NCI-H1694 (cell line): ENCODE measurements at places on chromosomes 7 and 10.
A peak's percentile ranks its signal among the peaks of the same experiment; 100 is the strongest.

DNA sequence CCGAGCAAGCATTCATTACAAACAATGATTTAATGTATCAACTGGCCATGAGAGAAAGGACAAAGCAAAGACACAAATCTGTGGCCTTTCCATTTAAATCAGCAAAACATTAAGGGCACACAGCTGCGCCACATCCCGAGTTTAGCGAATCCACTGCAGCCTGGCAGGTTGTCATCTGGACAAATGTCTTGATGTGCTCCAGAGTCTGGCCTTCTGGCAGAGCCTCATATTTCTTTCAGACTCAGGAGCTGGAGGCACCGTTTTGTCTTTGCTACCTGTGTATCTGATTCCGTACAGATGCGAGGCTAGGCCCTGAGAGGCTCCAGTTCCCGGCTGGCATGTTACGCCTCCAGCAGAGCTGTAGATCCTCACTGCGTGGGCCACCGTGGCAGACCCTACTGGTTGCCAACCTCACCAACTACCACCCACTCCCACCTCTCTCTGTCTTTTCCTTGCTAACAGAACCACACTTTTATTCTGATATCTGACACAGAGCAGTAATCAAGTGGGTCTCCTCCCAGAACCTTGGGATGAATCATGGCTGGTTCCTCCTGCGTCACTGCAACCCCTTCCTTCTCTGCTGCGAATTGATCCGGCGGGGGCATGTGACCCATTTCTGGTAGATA is 40.9 kb upstream of the EFCAB10 start:
- DNase-seq: no peak

DNA sequence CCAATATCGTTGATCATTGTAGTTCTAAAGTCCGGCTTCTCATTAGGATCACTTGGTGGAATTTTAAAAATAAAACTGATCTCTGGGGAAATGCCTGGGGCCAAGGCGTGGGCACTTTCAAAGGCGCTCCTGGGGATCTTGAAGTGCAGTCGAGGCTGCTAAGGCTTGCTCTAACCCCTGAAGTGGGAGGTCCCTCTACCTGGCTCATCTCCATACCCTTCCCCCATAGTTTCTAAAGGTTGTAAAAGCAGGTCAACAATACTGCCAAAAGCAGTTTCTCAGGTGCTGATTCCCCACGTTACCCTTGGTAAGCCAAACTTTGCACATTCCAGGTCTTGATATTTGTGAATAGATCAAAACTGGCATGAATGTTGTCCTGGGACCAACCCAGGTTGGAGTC is 79.0 kb upstream of the SP8 start:
- no peak for DNase-seq

DNA sequence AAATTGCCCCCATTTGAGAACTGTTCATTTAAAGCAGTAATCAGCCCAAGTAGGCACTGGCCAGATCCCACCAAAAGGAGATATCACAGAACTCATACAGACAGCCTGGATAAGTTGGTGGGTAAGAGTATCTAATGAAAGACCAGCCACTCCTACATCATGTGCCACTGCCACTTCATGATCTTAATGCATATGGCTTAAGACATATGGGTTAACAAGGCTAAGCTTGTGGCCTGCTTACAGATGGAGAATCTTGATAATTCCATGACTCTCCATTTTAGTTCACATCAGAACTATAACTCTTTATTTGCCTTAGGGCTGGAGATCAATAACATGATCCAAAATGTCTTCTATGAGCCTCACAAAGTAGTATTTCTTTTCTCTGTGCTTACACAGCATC is 6.8 kb upstream of the IFIT1B start:
- DNase-seq: no peak

DNA sequence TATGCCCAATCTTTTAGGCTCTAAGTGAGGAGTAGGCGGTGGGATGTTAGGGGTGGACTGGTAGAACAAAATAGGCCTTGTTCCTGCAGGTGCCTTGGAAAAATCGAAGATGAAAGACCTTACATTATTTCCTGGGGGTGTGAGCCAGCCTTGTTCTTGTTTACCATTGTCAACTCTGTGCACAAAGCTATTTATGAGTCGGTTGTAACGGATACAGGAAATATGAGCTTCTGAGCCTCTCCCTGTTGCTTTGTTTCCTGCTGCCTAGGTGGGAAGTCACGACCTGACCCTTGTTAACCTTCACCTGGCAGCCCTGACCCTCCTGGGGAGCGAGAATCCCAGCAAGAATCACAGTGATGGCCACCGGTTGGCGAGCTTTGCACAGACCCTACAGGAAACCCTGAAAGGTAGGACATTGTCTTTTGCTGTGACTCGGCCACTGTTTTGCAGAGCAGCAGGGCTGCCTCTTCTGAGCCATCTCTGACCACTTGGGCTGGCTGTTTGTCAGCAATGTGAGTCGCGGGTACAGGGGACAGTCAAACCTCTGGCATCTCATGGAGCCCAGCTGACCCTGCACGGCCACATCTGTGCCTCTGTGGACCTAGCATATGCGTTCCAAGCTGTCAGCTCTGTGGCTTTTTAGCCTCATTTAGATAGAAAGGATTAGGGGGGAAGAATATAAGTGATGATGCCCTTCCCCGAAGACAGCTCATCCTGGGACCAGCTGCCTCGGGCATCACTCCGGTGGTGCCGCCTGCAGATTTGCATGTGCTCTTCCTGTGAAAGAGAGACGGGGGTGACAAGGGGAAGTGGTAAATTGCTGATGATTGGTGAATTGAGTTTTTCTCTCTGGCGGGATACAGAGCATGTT is 102.1 kb upstream of the ANLN start:
- DNase-seq: no peak

DNA sequence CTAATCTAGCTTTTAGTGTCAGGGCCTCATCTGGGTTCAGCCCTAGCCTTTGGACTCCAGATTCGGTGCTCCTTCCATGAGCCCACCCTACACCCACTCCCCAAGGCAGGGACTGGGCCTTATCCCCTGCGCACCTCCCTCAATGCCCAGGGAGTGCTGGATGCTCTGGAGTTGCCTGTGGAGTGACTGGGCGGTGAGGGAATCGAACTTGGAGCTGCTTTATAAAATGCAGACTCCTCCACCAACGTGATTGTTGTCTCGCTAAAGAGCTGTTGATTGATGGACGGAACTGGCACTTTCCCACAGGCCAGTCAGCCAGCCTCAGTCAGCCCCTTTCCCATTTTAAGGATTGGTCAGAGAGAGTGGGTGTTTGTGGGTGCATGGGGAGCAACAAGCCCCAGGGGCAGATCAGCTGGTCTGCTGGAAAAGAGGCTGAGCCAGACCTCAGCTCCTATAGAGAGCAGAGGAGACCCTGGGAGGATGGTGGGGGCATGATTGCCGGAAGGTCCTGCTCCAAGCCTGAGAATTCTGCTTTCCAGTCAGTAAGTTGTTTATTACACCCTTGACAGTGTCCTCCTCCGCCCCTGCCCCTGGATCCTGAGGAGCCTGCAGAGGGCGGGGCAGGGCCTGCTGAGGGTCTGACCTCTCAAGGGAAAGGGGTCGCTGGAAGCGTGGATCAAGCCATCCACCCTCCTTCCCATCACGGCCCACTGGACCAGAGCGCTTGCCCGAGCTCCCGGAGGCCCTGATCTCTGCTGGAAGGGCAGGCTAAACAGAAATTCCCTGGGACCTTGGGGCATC is 16.7 kb downstream of the UNC5B start:
- no peak for DNase-seq

DNA sequence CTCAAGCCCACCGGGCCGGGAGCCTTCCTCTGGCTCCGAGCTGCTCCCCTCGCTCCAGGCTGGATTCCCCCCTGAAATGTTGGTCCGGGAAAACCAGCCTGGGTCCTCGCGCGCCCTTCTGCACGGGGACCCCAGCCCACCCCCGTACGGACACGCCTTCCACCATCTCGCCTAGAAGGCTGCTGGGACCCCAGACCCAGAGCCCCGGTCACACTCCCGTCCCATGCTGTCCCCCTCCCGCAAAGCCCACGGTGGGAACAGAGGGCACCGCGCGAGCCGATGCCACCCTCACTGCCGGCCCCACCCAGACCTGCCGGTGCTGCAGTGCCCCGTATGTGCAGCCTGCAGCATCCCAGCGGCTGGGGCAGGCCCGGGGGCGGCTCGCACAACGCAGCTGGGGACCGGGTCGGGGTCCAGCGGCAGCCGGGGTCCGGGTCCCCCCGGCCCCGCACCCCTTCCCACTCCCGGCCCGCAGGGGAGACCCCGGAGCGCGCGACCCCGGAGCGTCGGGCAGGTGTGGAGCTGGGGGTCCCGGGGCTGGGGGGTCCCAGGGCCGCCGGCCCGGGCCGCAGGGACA is 871 bp downstream of the SPOCK2 start:
- no peak for DNase-seq

DNA sequence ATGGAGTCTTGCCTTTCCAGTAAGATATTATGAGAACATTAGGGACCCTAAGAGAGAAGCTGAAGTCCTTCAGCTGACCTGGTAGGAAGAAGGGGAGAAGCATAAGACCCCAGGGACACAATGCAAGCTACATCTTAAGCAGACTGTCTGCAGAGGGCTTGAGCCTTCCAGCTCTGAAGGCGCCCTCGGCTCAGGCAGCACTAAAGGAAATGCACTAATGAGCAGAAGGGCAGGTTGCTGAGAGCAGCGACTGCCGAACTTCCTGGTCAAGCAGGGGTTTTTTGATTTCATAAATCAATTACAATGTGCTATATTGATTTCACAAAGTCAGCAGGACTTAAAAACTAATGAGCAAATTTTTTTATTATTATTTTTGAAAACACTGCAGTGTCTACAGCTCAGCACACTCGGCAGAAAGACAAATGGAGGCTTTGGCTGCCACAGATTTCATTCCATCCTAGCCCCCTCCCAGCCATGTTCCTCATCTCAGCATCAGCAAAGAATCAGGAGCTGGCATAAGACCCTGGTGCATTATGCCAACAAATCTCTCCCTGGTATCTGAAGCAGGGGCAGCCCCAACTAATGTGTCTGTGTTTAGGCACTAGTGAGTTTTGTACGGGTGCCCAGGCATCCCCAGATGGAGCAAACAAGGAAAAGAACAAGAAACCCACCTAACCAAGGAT is 57.1 kb downstream of the LRRTM3 start:
- DNase-seq: no peak

DNA sequence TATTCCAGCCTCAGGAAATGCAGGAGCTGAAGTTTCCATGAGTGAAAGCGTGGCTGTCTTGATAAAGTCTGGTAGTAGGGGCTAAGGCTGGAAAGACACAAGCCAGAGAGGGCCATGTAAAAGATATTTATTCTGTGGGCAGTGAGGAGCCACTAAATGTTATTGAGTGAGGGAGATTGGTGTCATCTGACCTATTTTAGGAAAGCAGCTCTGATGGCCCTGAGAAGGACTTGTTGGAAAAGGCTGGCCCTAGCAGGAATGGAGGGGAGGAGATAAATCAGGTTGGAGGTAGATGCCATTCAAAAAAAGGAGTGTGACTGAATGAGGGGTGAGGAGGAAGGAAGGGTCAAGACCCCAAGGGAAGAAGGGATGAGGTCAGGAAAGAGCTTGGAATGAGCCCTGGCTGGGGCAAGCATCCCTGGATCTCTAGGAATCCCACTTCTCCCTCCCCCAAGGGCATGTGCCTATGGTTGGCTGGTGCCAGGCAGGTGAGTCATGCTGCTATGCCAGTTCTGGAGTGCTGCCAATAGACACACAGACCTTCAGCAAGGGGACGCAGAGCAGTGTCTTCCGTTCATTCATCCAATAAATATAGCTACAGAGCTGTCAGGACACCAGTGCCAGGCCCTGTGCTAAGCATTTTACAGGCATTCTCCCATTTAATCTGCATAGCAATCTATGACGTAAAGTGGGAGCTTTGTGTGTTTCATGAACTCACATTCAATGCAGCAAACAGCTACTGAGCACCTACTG is 2.0 kb downstream of the ANKRD2 start:
- DNase-seq: peak; percentile 64

- DNase-seq: no peak
Observed at GRCh38 chr10:98463976-98464754, 17.4 kb upstream of the HPS1 start.

GRCh38 chr7:107989618-107990373 is 13.2 kb downstream of the LAMB1 start:
- DNase-seq: no peak

- DNase-seq: no peak
Observed at GRCh38 chr10:26665080-26666048, 32.1 kb upstream of the PDSS1 start.

GRCh38 chr10:5343561-5343960 is 21.2 kb upstream of the UCN3 start:
- DNase-seq: no peak

- no peak for DNase-seq
Observed at GRCh38 chr10:116486770-116487448, 58.8 kb upstream of the PNLIP start.

- no peak for DNase-seq
Observed at GRCh38 chr7:156559001-156559400, 81.6 kb upstream of the RNF32 start.

GRCh38 chr7:91286432-91286831 is 22.2 kb downstream of the FZD1 start:
- DNase-seq: peak; percentile 31

DNA sequence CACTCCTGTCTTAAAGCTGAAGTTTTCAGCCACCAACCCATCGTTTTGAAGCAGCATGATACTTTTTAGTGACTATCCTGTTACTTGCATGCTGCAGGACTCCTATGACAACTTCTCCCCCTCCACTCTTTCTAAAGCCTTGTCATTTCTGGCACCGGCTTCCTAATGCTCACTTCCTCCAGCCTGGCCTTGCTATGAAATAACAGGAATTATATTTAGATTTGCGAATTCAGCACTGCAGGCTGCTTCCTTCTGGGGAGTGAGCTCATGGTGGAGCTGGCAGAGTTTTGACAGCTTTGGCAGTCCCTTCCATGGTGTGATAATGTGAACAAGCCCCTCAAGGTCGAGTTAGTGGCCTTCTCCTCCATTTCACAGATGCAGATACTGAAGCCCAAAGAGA is 13.4 kb downstream of the BLNK start:
- no peak for DNase-seq

DNA sequence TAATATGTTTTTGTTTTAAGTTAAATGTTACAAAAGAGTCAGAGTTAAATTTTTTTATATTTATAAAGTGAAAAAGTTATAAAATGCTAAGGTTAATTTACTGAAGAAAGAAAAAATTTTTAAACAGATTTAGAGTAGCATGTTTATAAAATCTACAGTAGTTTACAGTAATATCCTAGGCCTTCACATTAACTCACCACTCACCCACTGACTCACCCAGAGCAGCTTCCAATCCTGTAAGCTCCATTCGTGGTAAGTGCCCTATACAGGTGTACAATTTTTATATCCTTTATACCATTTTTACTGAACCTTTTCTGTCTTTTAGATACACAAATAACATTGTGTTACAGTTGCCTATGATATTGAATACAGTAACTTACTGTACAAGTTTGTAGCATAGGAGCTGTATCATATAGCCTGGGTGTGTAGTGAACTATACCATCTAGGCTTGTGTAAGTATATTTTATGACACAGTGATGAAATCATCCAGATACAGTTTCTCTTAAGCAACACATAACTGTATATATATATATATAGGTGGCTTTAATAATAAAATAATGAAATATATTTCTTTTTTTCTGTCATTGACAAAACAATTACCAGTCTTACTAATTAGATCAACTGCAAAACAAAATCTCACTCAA is 79.6 kb downstream of the PTEN start:
- DNase-seq: no peak
